ENCODE measurements at places on chromosomes 6 and 20.

GRCh38 chr6:136007345-136007744, 155.8 kb downstream of the PDE7B start:
- DNase-seq: no peak

- no peak for DNase-seq
Measured at GRCh38 chr6:11389977-11390376, 147.6 kb upstream of the TMEM170B start.

DNA sequence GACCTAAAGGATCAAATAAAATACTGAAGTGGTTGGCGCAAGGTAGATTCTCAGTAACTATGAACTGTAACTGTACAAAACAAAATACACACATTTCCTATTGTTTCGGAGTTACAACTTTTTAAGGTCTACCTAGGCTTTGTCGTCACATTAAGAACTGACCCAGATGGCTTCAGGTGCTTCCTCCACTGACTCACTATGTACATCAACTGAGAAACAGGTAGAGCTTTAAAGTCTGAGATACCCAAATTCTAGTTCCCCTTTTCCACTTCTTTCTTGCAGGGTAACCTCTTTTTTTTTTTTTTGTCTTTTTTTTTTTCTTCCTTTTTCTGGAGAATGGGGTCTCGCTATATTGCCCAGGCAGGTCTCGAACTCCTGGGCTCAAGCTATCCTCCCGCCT, 5.5 kb downstream of the SNRPB start:
- DNase-seq: no peak

GRCh38 chr6:159493231-159493897, 199.7 kb downstream of the SOD2 start:
- DNase-seq: no peak

DNA sequence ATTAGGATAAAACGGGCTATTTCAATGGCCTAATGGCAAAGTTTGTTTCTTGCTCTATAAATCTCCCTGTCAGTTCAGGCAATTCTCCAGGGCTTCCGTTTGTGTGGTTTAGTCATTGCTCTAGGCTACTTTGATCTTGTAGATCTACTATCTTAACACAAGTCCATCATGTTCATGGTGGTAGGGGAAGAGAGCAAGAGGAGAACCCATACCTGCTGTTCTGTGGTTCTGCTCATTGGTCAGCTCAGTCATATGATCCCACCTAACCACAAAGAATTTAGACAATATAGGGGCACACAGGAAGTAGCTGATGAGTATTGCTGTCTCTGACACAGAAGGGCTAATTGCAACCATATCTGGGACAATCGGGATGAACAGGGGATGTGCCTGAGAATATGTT, 4.9 kb upstream of the DEK start:
- no peak for DNase-seq
